ENCODE measurements at places on chromosomes 1 and 21. TPM values are rescaled to one million over a fixed set of nuclear protein-coding genes. Genes with fewer than 3 reads are reported as not detected.

DNA sequence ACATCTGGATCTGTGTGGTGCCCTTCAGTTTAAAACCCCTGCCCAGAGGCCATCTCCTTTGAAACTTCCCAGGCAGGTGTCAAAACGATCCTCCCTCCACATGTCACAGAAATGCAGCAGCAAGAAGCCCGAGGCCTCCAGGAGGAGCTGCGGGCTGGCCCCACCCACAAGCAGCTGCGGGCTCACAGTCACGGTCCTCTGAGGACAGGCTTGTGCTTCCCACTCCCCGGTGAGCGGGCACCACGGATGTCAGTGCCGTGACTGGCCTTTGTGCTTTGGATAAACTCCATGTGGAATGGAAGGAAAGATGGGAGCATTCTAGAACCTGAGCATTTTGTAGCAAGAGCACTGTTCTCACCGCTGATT is 65.8 kb downstream of the SIK1 start:
- DNase-seq: peak; percentile 29

- no peak for DNase-seq
These were observed 11.7 kb upstream of the PODN start for GRCh38 chr1:53050310-53050709.

GRCh38 chr1:117611121-117611601 is 5.3 kb downstream of the TENT5C start:
- no peak for DNase-seq

DNA sequence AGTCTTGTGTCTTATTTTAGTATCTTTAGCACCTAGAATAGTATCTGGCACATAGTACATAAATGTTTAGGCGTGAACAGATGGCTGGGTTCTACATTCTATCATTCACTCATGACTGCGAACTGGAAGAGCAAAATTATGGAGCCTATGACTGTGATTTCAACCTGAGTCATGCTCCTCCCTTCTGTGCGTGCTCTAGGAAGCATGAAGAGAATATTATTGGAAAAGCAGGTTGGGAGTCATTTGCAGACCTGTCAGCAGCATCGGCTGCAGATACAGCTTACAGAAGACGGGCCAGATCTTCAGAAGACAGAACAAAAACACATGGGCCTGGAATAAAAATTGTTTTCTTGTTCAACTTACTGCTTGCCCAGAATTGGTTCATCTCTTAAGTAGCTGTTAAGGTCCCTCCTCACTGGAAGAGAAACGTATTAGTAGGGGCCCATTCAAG is 344.0 kb upstream of the USP24 start:
- no peak for DNase-seq

- no peak for DNase-seq
These were observed 227.5 kb downstream of the HMCN1 start for GRCh38 chr1:185961664-185962063.

GRCh38 chr1:98575955-98576354 is 85.6 kb upstream of the SNX7 start:
- no peak for DNase-seq

GRCh38 chr1:17990401-17990800 is 117.2 kb upstream of the IGSF21 start:
- DNase-seq: no peak

- DNase-seq: no peak
These were observed 37.7 kb upstream of the MAP10 start for GRCh38 chr1:232767305-232768074.

DNA sequence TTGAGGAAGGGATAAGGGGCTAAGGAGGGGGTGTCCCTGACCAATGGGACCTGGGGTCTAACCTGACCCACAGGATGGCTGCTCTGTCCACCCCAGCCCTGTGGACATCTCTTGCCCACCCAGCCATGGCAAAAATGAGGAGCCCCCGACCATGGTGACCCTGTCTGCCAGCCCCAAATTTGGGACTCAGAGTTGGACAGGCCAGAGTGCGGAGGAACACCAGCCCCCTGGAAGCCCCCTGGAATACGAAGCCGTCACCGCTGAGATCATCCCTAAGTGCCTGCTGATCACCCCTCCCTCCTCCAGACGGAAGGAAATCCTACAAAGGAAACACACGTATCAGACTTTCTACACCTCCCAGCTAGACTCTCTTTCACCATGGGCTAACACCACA is 119.3 kb downstream of the SIK1 start:
- DNase-seq: no peak

DNA sequence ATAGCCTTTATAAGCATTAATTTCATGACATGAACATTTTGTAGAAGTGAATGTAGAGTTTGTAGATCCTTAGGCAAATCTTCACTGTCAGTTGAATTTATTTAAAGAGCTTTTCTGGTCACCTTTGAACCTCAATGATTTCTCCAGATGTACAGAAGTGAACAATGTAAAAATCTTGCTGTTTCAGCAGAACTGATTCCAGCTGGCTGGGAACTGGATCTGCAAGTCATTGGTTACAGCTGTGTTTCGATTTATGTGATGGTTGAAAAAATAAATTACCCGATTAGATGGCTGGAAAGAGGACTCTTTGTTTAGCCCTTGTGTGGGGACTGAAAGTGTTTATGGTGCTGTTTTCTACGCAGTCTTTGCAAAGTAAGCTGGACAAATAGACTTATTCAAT is 849.8 kb downstream of the USP25 start:
- no peak for DNase-seq

GRCh38 chr1:52288286-52288685 is 77.7 kb downstream of the CC2D1B start:
- no peak for DNase-seq

- no peak for DNase-seq
These were observed 118.6 kb downstream of the LRIG2 start for GRCh38 chr1:113191579-113192076.

- DNase-seq: no peak
These were observed 40.6 kb downstream of the EEIG2 start for GRCh38 chr1:108600504-108600903.

DNA sequence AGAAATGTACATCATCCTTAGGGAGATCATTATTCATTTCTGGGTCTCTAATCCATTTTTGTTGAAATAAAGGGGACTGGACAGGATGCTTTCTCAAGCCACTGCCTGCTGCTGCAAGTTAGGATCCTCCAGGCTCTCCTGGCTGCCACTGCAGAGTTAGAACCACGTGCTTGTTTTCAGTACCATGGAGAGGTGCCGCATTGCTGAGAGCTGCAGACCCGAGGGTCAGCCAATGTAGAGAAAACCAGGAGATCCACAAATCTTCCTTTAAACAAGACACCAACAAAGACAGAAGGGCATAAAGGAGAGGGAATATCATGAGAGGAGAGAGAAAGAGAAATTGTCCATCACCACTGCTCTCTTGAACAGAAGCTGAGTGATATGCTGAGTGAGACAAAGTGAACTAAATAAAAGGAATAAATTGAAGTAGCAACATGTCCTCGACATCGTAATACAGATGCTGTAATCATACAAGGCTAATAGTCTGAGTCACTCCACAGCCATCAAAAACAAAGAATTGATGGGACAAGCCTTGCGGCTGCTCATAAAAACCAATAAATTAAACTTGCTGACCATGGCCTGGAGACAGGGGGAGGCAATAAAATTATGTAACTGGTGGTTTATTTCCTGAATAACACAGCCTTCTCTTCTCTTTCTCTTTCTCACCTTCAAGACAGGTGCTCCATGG is 255.7 kb downstream of the OMA1 start:
- no peak for DNase-seq

GRCh38 chr1:228171221-228171891 is 5.8 kb downstream of the IBA57 start:
- no peak for DNase-seq

DNA sequence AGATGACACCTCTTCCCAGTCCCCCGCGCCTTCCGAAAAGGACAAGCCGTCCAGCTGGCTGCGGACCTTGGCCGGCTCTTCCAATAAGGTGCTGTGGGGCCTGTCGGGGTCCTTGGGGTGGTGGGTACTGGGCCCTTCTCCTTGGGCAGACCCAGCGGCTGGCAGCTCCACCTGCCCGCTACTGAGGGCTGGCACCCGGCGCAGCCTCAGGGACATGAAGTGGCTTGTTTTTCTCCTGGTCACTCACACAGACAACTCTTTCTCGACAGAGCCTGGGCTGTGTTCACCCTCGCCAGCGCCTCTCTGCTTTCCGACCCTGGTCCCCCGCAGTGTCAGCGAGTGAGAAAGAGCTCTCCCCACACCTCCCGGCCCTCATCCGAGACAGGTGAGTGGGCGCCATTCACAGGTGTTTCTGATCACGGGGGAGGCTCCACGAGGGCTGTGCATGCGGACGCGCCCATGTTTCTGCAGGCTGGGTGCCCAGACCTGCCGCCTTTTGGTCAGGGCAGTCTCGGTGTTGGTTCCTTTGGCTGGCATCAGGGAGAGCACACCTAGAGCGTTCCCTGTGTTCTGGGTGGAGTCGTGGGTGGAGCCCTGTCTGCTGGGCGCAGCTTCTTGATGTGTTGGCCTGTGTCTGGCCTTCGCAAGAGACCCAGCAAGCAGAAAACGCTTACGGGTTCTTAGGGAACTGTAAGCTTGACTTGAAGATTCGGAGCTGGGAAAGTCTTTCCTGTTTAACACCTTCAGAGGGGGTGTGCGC is 75.1 kb downstream of the SKI start:
- DNase-seq: no peak

The PRELP gene
- not detected for total RNA-seq

The RGSL1 gene
- total RNA-seq: not detected

The COL9A2 gene
- 2.5 TPM for total RNA-seq

The EFHD2 gene
- 46.2 TPM for total RNA-seq

The MYBPH gene
- not detected for total RNA-seq

The SLC37A1 gene
- total RNA-seq: 17.5 TPM

The DHRS3 gene
- total RNA-seq: 163 TPM
